Right lobe of liver (tissue), 6 donors: ENCODE measurements at places on chromosomes 12 and 14. TPM values are rescaled to one million over a fixed set of nuclear protein-coding genes. Genes with fewer than 3 reads are reported as not detected.

The KLRB1 gene
- total RNA-seq: 0.22 TPM

The ABCD2 gene
- total RNA-seq: 0.25 TPM

DNA sequence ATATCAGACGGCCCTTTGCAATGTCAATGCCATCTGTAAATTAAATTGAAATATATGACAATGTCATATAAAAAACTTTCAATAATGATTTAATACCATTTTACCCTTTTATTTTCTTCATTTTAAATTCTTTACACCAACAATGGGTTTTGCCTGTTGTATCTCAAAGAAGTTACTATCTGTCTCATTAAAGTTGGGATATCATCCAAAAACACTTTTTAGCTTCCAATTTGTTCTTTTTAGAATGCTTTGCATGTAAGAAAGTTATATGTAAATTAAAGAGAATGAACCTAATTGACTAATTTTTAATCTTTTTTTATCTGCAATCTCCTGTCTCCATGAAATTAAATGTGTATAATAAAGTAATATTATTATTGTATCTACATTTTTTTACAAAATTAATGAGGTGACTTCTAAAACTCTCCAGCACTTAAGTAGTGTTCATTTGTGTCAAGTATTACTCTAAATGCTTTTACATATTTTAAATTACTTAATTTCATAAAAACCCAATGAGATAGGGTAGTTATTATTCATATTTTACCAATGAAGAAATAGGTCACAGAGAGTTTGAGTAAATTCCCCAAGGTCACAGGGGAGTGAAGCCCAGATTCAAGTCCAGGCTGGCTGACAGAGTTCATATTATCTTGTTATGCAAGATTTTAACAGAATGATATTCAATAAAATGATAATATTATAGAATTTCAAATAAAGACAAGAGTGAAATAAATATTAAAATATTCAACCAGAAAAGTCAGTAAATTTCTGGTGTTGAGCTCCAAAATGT, 673.0 kb upstream of the FLRT2 start:
- no peak overlapping the region for H3K27ac ChIP-seq
- no peak overlapping the region for H3K4me3 ChIP-seq
- DNase-seq: no peak
- no peaks in the 10 kb centered on the region for H3K4me1 ChIP-seq
- H3K27me3 ChIP-seq: no peaks in the 10 kb centered on the region

- H3K36me3 ChIP-seq: no peaks in the 10 kb centered on the region
- H3K27ac ChIP-seq: no peak overlapping the region
- H3K4me1 ChIP-seq: no peaks in the 10 kb centered on the region
- H3K4me3 ChIP-seq: no peak overlapping the region
These were observed 2.8 kb upstream of the TMEM52B start for GRCh38 chr12:10175846-10176636.

- H3K4me3 ChIP-seq: no peak overlapping the region
- no peaks in the 10 kb centered on the region for H3K27me3 ChIP-seq
- no peak for DNase-seq
These were observed 215.0 kb downstream of the PLCZ1 start for GRCh38 chr12:18522806-18523205.

The ASPG gene
- 68.2 TPM for total RNA-seq

GRCh38 chr12:17381211-17381610, 708.8 kb downstream of the RERGL start:
- H3K4me1 ChIP-seq: no peaks in the 10 kb centered on the region
- no peak overlapping the region for H3K27ac ChIP-seq
- H3K27me3 ChIP-seq: no peaks in the 10 kb centered on the region
- DNase-seq: no peak
- no peaks in the 10 kb centered on the region for H3K36me3 ChIP-seq

DNA sequence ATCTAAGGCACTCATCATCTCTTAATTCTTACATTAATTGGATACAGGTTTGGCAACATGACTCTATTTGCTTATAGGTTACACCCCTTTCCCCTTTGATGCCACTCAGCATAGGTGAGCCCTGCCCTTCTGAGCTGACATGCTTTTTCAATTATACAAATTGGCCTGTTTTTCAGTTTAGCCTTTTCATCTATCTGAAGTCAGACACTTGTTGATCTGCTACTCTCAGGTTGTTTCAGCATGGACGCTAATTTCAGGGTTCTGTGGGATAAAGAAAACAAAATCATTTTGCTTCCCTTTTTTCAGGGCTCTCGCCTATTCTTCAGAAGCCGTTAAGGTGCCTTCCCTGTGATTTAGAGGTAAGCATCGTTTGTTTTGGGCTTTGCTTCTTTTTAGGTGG, 55.3 kb downstream of the DACT1 start:
- no peak for DNase-seq
- H3K4me3 ChIP-seq: no peak overlapping the region
- no peak overlapping the region for H3K27ac ChIP-seq
- H3K36me3 ChIP-seq: no peaks in the 10 kb centered on the region
- no peaks in the 10 kb centered on the region for H3K4me1 ChIP-seq
